ENCODE measurements at places on chromosomes 7 and 10. TPM values are rescaled to one million over a fixed set of nuclear protein-coding genes. Genes with fewer than 3 reads are reported as not detected.
A peak's percentile ranks its signal among the peaks of the same experiment; 100 is the strongest.

GRCh38 chr7:4722960-4723630, 41.0 kb downstream of the FOXK1 start:
- DNase-seq = no peak

DNA sequence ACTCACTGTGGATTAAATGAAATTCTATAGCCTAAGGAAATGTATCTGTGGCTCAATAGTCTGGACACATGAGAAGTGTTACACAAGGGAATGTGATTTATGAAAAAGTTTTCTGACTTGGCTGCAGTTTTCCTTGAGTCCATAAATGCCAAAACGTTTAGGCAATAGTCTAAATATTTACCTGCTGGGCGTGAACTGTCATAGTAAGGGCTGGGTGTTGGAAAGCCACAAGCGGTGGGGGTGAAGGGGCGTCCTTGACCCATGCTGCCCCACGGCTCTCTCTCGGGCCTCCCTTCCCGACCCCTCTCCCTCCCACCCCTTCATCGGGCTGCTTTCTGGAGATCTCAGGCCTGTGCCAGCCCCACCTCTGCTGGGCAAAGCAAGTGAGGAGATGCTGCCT, 223.7 kb downstream of the BUB3 start:
- DNase-seq = no peak

- DNase-seq = no peak
Observed at GRCh38 chr10:83961620-83962019, 177.7 kb upstream of the GHITM start.

DNA sequence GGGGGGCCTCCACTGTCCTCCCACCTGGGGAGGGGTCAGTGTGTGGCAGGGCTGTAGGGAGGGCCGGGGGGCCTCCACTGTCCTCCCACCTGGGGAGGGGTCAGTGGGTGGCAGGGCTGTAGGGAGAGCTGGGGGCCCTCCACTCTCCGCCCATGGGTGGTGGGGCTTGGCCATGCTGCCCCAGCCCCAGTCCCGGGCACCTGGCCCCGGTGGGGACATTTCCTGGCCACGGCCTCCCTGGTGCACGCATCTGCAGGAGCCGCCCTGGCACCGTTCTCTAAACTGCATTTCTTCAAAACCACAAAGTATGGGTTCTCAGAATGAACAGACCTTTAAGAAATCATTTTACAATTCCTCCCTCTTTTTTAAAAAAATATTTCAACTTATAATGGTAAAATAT, 89.3 kb upstream of the PDGFA start:
- no peak for DNase-seq

DNA sequence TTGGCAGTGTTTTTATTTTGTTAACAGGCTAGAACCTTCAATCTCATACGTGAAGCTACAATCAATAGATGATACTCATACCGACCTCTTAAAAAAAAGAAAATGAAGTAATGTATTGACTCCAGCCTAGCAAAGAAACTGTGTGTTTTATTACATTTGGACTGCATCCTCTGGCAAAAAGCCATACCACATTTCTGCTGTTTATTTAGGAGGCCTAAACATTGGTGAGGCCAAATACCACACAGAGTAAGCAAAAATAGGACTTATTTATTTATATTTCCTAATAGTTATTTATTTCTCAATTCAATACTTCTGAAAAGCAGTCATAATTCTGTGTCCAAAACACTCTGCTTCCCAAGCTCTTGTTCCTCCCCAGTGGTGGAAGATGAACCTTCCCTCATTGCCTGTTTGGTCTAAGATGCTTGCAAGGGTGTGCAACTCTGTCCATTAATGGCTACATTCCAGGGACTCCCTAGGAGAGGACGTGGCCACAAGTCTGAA, 398.8 kb upstream of the KLF6 start:
- DNase-seq = no peak

DNA sequence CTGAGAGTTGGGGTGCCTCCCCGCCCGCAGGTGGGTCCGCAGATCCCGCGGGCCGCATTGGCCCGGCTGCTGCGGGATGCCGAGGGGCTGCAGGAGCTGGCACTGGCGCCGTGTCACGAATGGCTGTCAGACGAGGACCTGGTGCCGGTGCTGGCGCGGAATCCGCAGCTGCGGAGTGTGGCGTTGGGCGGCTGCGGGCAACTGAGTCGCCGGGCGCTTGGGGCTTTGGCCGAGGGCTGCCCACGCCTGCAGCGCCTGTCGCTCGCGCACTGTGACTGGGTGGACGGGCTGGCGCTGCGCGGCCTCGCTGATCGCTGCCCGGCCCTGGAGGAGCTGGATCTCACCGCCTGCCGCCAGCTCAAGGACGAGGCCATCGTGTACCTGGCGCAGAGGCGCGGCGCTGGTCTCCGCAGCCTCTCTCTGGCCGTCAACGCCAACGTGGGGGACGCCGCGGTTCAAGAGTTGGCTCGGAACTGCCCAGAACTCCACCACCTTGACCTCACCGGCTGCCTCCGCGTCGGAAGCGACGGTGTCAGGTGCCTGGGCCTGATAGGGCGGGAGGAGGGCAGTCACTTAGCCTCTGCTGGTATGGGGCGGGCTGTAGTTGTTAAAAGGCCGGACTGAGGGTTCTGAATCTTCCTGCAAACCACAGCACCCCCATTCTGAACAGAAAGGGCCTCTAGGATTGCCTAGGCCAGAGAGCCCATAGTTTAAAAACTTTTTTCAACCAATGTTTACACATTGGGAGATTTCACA, 1.3 kb downstream of the FBXL15 start:
- DNase-seq = no peak

GRCh38 chr7:142968229-142968628, 6.1 kb upstream of the KEL start:
- no peak for DNase-seq

- peak; percentile 12 for DNase-seq
Observed at GRCh38 chr10:60114765-60115586, 208.6 kb upstream of the CCDC6 start.

DNA sequence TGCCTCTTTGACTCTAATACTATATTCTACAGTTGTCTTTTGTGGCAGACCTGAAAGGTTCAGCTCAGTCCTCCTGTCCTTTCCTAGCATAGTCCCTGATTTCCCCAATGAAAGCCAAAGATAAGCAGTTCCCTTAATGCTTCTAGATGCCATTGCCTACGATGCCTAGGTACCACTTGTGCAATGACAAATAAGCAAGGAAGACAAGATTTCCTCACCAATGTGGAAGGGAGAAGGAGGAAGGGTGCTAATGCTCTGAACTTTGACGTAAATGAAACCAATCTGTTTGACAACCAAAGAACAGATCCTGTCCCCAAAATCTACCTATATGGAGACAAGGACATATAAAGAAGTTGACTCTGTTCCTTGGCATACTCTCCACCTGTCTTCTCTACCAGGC, 393.3 kb downstream of the KCNMA1 start:
- no peak for DNase-seq

DNA sequence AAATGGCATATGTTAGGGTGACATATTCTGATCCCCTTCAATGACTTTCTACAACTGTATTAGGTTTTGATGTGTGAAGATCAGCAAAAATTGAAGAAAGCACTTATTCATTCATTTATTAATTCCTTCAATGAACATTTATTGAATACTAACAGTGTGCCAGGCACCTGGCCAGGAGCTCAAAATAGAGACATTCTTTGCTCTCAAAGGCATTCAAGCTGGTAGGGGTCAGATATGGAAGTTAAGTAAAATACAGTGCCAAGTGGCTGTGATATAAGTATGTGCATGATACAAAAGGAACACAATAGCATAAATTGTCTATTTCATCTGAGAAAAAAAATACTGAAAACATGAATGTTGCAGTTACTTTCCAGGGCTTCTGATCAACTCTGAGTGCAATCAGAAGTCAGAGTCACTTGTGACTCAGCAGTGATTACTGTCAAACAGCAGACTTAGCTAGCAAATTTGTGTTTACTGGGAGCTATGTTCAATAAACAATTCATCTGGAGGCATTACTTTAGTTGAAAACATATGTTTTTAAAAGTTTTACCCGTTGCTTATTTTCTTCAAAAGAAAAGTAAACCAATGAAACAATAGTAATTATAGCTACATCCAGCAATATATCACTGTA, 60.4 kb upstream of the CACNB2 start:
- no peak for DNase-seq

GRCh38 chr7:111588065-111588433, 25.8 kb upstream of the IMMP2L start:
- peak; percentile 23 for DNase-seq

GRCh38 chr10:122780391-122780790, 65.3 kb downstream of the CUZD1 start:
- DNase-seq = no peak

- DNase-seq = no peak
Observed at GRCh38 chr7:17044396-17044795, 162.6 kb upstream of the AGR3 start.

DNA sequence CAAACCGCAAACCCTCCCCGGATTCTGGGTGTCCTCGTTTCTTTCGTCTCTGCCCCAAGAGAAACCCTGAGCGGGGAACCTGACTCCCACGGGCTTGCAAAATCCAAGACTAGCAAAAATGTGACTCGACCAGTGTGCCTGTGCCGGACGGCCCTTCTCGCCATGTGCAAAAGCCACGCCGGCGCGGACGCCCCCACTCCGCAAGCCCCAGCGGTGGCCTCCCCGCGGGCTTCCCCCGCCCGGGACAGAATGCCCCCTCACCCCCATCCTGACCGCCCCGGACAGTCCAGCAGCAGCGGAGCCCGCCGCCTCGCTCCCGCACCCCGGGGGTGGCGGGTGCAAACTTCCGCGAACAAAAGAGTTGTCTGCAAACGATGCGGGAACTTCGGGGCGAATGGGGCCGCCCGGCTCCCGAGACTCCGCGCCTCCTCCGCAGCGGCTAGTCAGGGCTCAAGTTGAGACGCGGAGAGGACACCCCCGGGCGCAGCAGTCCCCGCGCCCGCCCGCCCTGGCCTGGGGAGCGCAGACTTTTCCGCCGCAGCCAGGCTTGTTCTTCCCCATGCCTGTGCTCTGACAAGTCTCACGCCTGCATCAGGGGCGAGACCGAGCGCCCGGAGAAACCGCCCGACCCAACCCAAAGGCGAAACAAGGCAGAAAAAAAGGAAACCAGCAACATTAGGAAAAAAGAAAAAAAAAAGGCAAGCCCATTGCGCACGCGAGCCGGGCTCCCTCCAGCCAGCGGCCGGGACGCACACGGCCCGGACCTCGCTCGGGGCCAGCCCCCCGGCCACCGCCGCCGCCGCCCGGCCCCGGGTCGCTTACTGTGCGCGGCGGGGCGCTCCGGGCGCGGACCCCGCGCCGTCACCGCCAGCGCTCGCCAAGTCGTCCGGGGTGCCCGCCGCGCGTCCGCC, 732 bp downstream of the FAM53B start:
- DNase-seq = no peak

DNA sequence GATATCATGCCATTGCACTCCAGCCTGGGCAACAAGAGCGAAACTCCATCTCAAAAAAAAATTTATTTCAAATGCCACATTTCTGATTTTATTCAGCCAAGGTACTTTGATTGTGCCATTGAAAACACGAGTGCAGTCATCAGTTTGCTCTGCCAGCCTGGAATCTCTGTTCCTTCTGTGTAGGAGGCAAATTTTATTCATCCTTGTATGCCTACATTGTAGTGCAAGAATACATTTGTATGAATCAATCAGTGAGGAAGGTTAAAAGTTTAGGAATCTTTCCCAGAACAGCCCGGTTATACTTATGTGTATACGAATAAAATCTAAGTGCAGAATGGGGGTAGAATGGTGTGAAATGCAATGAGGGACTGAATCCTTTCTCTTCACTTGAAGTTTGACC, 886 bp upstream of the TET1 start:
- DNase-seq = no peak

DNA sequence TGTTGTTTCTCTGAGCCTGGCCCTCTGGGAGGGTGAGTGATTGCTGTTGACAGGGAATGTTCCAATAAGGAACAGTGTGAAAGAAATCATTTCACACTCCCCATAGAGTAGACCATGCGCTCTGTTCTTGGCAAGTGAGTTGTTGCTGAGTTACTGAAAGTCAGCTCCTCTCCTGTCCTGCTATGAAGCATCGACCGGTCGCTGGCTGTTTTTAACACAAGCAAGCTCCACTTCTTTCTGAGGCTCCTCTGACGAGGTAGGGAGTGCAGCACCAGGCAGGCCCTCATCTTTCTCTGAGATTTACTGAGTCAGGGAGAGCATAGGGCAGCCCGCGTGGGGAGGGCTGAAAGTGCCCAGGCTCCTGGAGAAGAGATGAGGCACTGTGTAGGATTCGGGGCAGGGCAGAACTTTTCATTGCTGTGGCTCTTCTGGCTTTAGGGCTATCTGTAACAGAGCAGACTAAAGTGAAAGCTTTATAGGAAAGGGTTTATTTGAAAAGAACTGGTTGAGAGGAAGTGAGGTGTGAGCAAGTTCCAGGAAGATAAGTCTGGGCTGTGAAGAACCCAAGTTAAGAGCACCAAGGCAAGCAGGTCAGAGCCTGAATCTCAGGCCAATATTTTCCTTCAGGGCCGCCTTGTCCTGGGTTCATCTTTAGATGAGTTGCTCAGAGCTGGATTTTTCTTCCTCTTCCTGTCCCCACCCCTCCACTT, 332.2 kb downstream of the CCSER2 start:
- no peak for DNase-seq

- DNase-seq = no peak
Observed at GRCh38 chr10:4334015-4334414, 492.0 kb upstream of the AKR1E2 start.

- DNase-seq = peak; percentile 81
Observed at GRCh38 chr7:17625043-17625442, 315.3 kb downstream of the SNX13 start.

- DNase-seq = no peak
Observed at GRCh38 chr7:71191771-71192170, 59.8 kb downstream of the GALNT17 start.

Gene SLC39A12
- total RNA-seq = not detected

Gene HKDC1
- 42.0 TPM for total RNA-seq

Gene MYL10
- not detected for total RNA-seq

Gene HOXA9
- total RNA-seq = 104 TPM

Gene PAPOLB
- not detected for total RNA-seq

Gene CHCHD3
- 75.7 TPM for total RNA-seq

Gene DKK1
- 39.9 TPM for total RNA-seq

Gene MRLN
- total RNA-seq = not detected

Gene NUPR2
- total RNA-seq = 0.65 TPM

Gene GIMAP7
- not detected for total RNA-seq

Gene MYO1G
- under 0.01 TPM for total RNA-seq

Gene OR6B1
- not detected for total RNA-seq

Gene ADAM12
- 4.3 TPM for total RNA-seq

Gene ADAM8
- total RNA-seq = 26.0 TPM

Gene CPA5
- total RNA-seq = not detected

Gene ANKRD22
- 0.12 TPM for total RNA-seq

Gene MYO3A
- 5.0 TPM for total RNA-seq

Gene NCF1
- 0.46 TPM for total RNA-seq

Gene RPEL1
- 0.07 TPM for total RNA-seq

Gene SHTN1
- total RNA-seq = 15.9 TPM

Gene ACBD7
- total RNA-seq = 1.6 TPM

Gene GDF2
- total RNA-seq = not detected

Gene CDK1
- 141 TPM for total RNA-seq
